ENCODE measurements at places on chromosomes 11 and 22. TPM values are rescaled to one million over a fixed set of nuclear protein-coding genes. Genes with fewer than 3 reads are reported as not detected.

TBC1D22A gene
- total RNA-seq, result 22.9 TPM

GRM5 gene
- 0.07 TPM for total RNA-seq

APOL1 gene
- total RNA-seq, result not detected

VPS26B gene
- 31.2 TPM for total RNA-seq

DTX4 gene
- total RNA-seq, result 16.1 TPM

SLC29A2 gene
- 33.3 TPM for total RNA-seq

NFAM1 gene
- total RNA-seq, result 0.50 TPM

PLAAT5 gene
- total RNA-seq, result 15.7 TPM

TMEM45B gene
- total RNA-seq, result not detected

HIC2 gene
- 35.4 TPM for total RNA-seq

MUC5AC gene
- not detected for total RNA-seq

CEP126 gene
- total RNA-seq, result 1.9 TPM

MRGPRX3 gene
- not detected for total RNA-seq

GAL3ST3 gene
- total RNA-seq, result 7.4 TPM

KCNJ11 gene
- 5.3 TPM for total RNA-seq

RAB1B gene
- total RNA-seq, result 126 TPM

P2RX6 gene
- 0.47 TPM for total RNA-seq

- DNase-seq, result peak; percentile 92
Observed at GRCh38 chr11:119422809-119423508, at the start of gene THY1. TSS of gene THY1 (minus strand) at chr11:119423172. CDS start at chr11:119420905, 2,267 bp downstream.

- peak; percentile 81 for DNase-seq
Observed at GRCh38 chr11:20668844-20669819, at the start of gene NELL1. TSS of gene NELL1 (plus strand) at chr11:20669586.

GRCh38 chr11:10323793-10324170 lies 18.9 kb downstream of the ADM start:
- DNase-seq, result no peak

DNA sequence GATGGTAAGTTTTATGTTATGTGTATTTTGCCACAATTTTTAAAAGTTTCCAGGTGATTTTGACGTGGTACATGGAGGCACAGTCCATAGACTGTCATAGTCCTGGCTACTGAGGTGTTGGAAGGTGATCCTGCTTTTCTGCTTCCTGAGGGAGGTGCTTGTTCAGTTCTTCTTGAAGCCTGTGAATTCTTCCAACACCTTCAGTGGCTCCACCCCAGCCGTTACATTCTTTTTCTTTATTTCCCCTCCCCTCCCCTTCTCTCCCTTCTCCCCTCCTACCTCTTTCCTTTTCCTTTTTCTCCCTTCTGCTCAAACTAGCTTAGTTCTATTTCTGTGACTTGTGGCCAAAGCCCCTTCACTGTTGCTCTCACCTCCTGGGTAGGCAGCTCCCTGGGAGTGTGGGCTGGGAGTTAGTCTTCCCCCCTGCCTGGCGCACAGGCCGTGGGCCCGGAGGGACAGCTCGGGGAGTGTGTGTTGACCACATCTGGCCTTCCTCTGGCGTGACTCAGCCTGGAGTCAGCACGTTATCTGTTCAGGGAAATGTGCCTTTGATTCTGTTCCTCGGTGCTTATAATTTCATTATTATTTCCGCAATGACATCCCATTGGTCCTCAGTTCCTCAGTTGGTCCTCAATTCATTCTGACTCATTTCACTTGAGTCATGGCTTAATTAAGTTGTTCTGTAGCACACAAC lies 566.2 kb downstream of the TBC1D22A start:
- no peak for DNase-seq

GRCh38 chr11:13189561-13190426 lies 87.8 kb upstream of the BMAL1 start:
- DNase-seq, result no peak

GRCh38 chr11:114059984-114060391 lies 477 bp downstream of the ZBTB16 start:
- DNase-seq, result peak; percentile 69

DNA sequence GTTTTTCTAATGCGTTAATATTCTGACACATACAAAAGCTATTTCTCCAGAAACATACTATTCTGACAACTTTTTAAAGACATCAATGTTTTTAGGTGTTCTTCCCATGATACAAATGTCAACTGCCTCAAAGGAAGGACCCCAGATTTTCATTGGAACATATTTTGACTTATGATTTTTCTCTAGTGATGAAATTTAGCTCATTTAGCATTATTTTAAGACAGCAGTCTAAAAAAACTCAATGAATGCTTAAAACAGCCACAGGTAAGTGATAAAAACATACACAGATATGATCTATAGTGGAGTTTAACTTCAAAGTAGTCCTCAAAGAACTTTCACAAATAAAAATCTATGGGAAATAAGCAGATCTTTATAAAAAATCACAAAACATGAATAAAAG lies 24.9 kb downstream of the XKR3 start:
- DNase-seq, result no peak

GRCh38 chr22:40714499-40715337 lies 35.4 kb downstream of the MCHR1 start:
- peak; percentile 83 for DNase-seq

DNA sequence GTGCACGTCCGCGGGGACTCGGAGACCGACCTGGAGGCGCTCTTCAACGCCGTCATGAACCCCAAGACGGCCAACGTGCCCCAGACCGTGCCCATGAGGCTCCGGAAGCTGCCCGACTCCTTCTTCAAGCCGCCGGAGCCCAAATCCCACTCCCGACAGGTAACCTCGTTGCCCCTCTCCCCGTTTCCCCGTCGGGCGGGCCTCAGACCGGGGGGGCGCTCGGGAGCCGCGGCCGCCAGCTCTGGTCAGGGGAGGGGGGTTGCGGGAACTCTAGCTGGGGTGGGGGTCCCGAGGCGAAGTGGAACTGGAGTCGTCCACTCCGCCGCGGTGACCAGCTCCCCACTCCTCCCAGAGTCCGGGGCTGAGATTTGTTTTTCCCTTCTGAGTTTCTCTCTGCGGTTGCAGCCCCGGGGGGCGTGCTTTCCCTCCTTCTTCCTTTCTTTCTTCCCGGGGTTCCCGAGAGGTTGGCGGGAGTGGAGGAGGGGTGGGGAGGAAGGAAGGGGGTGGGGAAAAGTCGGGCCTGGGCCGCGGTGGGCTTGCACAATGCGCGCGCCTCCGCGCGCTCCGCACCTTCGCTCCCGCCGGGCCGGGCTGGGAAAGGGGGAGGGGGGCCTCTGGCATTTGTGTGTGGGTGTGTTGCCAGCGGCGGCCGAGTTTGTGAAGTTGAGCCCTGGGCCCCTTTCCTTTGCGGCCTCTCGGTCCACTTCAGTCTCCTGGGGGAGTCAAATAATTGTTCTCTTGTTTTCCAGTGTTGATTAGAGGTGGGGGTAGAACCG lies 952 bp downstream of the YAP1 start:
- peak; percentile 97 for DNase-seq

GRCh38 chr11:5631969-5632635 lies 7.3 kb downstream of the TRIM34 start:
- no peak for DNase-seq

DNA sequence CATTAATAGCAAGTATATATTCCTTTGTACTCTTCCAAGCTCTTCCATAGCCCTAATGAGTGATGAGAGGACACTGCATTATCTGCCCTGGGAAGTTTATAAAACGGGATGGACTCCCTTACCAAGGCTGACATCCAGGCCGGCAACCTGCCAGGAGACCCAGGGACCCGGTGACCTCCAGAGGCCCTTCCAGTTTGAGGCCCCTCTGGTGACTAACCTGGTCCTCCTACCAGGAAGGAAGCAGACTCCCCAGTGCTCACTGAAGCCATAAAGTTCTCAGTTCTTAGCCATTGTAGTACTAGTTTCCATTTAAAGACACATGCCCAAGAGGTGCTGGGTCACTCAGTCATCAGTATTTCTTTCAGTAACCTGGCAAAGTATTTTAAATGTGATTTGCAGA lies 345.4 kb downstream of the TENM4 start:
- no peak for DNase-seq

GRCh38 chr11:14764179-14764578 lies 120.6 kb downstream of the PDE3B start:
- no peak for DNase-seq

DNA sequence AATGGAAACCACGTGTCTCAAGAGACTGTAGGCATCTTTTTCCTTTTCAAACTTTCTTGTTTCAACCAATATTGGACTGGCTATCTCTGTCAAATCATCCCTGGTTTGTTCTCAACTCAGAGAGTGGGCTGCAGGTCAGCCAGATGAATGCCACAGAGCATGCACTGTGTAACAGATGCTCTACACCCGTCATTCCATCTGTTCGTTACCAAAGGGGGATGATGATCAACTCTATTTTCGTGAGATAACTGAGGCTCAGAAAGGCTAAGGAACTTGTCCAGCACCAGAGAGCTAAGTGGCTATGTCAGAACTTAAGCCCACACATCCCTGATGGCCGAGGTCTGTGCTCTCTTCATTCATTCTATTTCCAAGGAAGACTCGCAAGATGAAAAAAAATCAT lies 42.1 kb downstream of the SLC1A2 start:
- DNase-seq, result no peak

DNA sequence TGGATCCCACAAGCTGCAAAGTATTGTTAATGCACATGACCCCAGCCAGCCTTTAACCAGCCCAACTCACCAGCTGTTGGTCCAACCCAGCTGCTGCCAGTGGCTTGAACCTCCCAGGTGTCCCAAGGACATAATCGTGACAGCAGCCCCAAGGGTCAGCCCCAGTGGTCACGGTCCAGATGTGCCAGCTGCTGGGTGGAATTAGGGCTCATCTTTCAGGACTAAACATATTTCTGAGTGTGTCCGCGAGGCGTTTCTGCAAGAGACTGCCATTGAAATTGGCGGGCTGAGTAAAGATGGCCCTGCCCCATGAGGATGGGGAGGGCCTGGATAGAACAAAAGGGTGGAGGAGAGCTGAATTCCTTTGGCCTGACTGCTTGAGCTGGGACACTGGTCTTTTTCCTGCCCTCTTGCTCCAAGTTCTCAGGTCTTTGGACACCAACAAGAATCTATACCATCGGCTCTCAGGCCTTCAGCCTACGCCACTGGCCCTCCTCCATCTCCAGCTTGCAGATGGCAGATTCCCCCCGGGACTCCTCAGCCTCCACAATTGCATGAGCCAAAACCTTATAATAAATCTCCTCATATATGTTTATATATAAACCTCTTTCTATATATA lies 240.2 kb downstream of the MN1 start:
- no peak for DNase-seq

DNA sequence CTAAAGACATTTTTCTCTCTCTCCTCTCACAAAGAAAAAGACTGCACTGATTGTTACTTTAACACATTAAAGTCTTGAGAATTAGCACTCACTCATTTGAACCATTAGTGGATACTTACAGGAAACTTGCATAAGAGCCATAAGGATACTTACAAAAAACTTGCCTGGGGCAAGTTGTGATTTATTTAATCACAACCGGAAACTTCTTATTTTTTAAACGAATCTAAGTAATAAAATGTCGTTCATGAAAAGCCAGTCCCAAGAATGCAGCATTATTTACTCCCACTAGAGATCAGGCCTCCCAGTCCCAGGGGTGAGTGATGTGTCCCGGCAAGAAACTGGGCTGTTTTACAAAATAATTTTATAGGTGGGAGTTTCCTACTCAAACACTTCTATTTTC lies 59.3 kb upstream of the TTC12 start:
- DNase-seq, result no peak

- DNase-seq, result no peak
Observed at GRCh38 chr11:70311616-70312015, 41.1 kb downstream of the PPFIA1 start.

- DNase-seq, result peak; percentile 61
Observed at GRCh38 chr11:111360150-111361043, 18.7 kb downstream of the POU2AF1 start.

GRCh38 chr11:62145261-62145871 lies 21.6 kb downstream of the INCENP start:
- DNase-seq, result peak; percentile 28

DNA sequence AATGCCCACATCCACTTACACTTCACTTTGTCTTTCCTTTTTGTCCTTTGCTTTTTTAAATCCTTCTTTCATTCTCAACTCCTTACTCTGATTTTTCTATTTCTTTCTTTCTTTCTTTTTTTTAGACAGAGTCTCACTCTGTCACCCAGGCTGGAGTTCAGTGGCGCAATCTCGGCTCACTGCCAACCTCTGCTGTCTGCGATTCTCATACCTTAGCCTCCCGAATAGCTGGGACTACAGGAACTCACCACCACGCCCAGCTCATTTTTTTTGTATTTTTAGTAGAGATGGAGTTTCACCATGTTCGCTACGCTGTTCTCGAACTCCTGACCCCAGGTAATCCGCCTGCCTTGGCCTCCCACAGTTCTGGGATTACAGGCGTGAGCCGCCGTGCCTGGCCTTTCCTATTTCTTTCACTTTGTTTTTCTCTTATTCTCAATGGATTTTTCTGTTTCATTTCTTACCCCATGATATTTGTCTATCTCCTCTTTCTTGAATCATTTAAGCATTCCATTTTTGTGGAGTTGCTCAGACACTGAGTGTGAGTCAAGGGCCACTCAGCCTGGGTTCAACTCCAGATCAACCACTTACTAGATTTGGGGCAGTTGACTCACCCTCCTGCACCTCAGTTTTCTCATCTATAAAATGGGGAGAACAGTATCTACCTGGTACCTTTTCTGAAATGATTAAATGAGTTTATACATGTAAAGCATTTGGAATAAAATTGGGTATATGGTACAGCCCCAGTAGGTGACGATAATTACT lies 7.6 kb downstream of the KCNJ5 start:
- DNase-seq, result no peak

DNA sequence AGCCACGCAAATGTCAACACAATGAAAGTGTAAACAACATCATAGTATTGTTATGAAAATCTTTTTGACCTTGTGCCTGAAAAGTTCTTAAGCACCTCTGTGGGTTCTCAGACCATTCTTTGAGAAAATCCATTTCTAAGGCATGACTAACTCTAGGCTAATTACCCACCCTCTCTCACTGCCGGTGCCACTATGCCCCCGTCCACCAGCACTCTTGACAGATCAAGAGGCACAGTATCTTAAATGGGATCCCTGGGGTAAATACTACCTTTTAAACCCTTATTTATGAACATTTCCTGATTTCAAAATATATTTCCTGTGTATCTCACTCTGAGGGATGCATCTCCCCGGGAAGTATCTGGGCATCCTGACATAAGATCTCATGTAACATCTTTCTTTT lies 607.5 kb downstream of the METTL15 start:
- no peak for DNase-seq

GRCh38 chr22:44537015-44537414 lies 39.0 kb upstream of the RTL6 start:
- no peak for DNase-seq

DNA sequence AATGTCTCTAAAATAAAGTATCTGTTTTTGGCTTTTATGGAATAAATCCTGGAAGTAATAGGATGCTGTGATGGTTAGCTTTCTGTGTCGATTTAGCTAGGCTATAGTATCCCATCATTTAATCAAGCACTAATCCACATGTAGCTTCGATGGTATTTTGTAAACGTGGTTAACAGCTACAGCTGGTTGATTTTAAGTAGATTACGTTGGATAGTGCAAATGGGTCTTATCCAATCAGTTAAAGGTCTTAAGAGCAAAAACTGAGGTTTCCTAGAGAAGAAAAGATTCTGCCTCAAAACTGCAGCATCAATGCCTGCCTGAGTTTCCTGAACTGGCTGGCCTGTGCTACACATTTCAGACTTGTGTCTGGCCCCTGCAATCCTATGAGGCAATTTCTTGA lies 314.2 kb upstream of the SORL1-AS1 start:
- DNase-seq, result no peak
